ENCODE measurements at places on chromosomes 5 and 9.

DNA sequence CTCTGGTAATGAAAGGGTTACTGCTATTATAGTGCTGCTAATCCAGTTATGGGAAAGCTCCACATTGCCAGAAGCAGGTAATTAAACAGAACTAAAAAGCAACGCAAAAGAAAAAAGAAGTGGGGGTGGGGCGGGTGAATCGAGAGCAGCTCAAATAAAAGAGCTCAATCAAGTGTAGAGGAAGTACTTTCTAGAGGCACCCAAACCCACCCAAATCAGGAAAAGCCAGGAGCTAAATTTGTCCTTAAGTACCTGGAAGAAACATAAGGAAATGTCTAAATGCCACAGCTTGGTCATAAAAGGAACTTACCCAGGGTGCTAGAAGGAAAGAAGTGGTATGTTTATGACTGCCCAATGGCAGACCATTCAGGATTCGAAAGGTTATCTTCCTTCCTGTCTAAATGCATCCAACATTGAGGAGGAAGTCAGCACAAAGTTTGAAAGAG lies 2.4 kb upstream of the RNF145 start:
- no peak for DNase-seq

DNA sequence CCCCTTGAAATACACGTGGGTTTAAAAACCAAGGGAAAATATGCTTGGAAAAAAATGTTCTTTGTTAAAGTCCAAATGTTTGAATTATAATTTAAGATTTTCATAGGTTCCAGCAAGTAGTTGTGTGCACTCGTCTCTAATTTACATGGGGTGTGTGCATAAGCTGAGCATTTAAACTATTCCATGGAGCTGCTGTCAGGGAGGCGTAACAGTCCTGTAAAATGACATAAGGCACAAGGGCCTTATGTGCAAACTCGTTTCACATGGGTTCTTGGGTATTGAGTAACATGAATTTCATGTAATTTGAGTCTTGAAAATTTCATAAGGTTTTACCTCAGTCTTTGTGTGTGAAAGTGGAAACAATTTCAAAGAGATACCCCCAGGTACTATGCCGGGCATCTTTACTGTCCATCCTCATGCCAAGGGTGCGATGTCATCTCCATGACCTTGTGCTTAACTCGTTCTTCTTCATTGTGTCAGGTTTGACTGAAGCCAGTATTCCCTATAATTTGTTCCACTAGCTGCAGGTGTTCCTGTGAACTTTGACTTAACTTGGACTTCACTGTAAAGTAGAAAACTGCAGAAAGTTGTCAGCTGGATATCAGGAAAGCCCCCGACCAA lies 359.3 kb downstream of the SH3GL2 start:
- DNase-seq, result no peak

GRCh38 chr9:34240006-34240405 lies 61.2 kb downstream of the UBAP1 start:
- DNase-seq, result no peak

DNA sequence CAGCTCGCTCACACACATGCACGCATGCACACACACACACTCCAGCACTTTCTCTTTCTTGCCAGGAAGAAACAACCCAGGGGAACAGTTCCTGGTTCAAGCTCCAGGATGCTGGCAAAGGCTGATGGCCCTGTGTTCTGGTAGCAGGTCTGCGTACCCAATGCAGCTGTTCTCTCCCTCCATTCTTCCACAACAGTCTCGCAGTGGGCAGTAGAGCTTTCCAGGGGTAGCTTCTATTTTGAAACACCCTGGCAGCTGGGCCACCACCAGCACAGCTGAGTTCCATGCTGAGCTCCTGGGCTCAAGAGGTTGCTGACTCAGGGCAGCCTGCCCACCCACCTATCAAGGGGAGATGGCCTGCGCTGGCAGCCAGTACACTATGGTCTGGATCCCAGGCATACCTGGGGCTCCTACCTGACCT lies 4.7 kb downstream of the VDAC1 start:
- DNase-seq, result peak; percentile 40

DNA sequence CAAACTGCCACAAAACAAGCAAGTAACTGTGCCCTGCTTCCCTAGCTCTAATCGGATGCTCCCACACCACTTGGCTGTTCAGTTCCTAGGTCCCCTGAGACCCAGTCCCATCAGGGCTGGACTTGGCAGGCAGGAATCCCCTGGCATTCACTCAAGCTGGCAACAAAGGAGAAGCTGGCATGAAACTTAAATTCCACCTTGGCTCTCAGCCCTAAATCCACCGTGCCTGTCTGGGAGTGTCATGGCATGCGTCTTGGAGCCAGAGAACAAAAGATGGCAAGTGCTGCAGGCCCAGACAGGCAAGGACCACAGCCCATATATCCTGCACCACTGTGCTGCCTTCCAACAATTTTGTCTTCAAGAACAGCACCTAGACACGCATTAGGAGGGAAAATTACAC lies 38.2 kb downstream of the ETF1 start:
- DNase-seq, result peak; percentile 27

GRCh38 chr9:130692321-130692720 lies 1.3 kb upstream of the EXOSC2 start:
- DNase-seq, result no peak

- no peak for DNase-seq
These were observed at the start of gene HAVCR2 for GRCh38 chr5:157108976-157109375. HAVCR2 (minus strand) TSS chr5:157109044; CDS start chr5:157108983, 61 bp downstream.

DNA sequence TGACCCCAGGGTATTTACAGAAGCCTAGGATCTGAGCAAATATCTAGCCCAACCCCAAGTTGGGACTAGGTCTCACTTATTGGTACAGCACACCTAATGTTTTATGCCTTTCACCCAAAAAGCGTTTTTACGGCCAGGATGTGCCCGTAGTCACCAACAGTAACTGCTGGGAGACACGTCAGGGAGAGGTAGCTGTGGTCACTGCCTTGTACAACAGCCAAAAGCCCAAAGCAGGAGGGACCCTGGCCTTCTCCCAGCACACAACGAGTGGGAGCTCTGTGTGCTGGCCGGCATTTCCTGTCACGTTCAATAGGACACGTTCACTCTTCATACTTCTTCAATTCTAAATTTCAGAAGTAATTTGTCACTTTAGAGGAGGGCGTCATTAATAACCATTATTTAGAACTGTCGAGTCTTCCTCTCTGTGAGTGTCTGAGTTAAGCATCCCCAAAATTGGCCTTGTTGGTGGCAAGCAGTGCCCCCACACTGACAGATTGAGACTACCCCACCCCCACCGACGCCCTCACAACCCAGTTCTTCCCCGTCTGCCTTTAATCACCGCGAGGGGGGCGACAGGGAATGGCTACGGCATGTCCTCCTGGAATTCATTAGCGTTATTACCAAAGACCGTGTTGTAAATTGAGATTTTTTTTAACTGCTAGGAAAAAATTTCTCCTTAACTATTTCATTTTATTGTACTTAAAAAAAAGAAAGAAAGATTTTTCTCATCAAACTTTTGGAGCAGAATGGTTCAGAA lies 80.7 kb downstream of the MVB12B start:
- no peak for DNase-seq

- no peak for DNase-seq
These were observed 654.8 kb downstream of the PRELID2 start for GRCh38 chr5:145180371-145180770.

DNA sequence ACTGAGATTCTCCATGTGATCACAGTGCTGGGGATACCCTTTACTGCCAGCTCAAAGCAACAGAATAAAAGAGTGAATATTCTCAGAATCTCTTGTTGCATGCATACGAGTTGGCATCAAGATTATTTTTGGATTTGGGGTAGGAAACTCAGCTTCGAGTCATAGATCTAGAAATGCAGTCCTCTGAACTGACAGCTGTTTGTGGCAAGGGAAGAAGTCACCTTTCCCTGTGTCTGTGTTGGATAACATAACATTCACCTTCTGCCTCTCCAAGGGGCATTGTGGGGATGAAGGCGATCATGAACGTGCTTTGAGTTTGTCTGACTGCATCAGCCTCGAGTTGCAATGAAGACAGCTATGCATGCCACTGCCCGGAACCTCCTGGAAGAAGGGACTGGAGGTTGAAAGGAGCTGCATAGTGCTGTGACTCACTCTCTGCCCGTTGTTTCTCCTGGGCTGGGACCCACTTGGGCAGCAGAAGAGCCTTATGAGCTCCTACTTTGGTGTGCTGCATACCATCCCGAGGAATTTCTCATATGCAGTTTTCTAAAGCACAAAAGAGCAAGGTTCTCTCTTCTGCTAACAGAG lies 231.7 kb downstream of the ARHGAP26 start:
- no peak for DNase-seq

GRCh38 chr5:138661291-138661960 lies 86.2 kb upstream of the HSPA9 start:
- no peak for DNase-seq

GRCh38 chr9:136521537-136521936 lies 24.3 kb downstream of the NOTCH1 start:
- DNase-seq, result peak; percentile 48

All from left ventricle myocardium inferior (tissue), 1 donor.